Hepatic stellate cell (primary cell): ENCODE measurements at places on chromosomes 5 and 9.

GRCh38 chr5:73947906-73948640 is 322.1 kb downstream of the ARHGEF28 start:
- DNase-seq: no peak

DNA sequence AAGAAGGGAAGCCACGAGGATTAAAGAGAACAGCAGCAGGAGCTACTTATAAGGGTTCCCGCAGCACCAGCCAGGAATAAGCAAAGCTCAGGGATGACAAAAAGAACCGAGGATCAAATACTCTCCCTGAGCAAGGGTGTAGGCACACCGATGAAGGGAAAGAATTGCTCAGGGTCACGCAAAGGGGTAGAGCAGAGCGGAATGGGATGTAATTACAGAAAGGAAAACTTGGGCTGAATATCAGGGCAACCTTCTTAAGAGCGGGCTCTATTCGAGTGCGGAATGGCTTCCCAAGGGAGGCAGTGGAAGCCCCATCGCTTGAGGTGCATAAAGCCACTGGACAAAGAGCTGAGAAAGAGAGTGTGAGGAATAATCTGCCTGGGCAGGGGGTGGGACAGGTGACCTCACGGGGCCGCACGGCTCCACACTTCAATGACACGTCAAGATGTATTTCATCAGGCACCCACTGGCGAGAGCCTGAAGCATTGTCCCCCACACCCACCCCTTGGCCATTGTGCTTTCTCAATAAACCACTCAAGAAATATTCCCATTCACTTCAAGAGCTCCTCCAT is 162.2 kb downstream of the EBF1 start:
- DNase-seq: no peak

GRCh38 chr5:143413958-143414669 is 10.6 kb upstream of the NR3C1 start:
- DNase-seq: no peak

- DNase-seq: no peak
Measured at GRCh38 chr5:156241266-156241665, 85.7 kb upstream of the SGCD start.

DNA sequence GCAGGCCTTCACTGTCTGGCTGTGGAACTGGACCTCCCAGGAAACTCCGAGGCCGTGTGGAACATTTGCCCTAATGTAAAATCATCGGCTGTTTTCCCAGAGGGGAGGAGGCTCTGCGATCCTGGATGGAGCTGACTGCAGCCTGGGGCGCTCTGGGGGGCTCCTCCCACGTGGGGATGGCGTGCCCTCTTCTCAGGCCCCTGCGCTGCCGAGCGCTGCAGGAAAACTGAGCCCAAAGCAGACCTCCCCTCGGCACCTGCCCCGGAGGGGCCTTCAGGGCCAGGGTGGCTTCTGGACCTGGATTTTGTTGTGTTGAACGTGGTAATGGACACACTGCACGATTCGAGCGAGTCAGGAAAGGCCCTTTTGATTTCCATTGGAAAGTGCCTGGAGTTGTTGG is 23.9 kb downstream of the HNRNPH1 start:
- no peak for DNase-seq

GRCh38 chr9:104774831-104775573 is 11.1 kb downstream of the NIPSNAP3B start:
- no peak for DNase-seq

- peak; percentile 21 for DNase-seq
Measured at GRCh38 chr5:89265511-89266179, 382.7 kb upstream of the MEF2C start.

DNA sequence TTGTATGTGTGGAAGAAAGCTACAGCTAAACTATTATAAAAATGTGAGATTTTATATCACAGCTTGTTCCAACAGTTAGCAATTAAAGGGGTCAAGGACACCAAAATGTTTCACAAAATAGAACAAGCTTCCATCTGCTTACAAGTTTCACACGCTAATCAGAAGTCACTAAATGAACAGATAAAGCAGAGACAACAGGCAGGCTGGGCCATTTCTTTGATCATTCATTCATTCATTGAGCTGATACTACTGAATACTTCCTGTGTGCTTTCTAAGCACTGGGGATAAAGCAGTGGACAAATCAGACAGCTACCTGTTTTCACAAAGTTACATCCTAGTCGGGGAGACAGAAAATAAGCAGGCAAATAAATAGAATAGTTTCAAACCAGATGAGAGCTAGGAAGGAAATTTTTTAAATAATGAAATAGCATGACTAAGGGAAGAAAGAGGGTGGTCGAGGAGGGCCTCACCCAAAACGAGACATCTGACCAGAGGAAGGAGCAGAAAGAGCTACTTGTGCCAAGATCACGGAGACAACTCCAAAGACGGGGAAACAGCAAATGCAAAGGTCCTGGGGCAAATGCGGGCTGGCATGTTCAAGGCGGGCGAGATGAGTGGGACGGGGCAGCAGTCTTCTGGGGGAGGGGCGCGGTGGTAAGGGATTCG is 1.2 kb downstream of the MAPK9 start:
- DNase-seq: no peak

DNA sequence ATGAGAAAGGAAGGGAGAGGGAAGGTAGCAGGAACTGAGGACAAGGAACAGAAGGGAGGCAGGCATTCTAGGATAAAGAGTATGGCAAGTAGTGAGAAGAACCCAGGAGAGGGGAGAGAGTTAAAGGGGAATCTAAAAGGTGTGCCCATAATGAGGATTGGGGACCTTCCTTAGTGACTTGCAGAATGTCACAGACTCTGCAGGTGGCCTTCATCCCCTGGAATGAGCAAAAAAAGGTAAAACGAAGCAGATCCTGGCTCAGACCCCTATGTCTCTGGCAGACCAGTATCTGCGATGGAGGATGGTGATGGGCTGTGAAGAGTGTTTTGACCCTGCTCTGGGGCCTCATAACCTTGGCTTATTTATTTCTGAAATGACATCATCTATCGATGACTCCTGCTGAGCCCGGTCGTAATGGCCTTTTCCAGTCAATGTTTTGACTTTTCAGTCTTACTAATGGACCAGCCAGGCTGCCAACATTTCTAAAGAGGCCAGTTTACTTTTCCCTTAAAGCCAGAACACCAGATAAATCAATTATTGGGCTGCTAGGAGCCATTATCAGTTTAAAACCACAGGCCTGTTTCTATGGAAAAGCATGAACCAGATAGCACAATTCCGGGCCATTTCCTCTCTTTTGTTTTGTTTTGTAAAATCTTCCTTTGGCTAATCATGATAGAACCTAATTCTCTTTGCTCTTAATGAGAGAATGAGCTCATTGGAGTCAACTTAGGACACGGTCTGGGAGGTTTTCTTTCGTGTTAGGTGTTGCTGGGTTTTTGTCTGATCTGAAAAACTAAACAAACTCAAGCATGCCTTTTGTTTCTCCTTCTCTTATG is 3.1 kb downstream of the TMOD1 start:
- no peak for DNase-seq

- no peak for DNase-seq
Measured at GRCh38 chr9:136019681-136020060, 58.5 kb upstream of the UBAC1 start.

DNA sequence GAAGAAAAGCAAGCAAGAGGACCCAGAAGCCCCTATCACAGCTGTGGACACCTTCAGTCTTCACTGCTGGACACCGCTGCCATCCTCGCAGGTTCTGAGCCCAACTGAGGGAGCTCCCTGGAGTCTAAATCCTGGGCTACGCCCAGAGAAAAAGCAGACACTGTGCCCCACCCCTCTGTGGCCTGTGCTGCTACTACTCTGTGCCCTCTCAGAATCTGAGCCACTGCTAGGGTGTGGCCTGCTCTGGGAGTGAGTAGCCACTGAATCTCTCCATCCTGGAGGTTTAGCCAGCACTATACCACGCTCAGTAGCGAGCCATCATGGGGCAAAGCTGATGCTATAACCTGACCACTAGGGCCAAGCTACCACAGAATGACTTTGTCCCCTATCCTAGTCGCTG is 338.2 kb downstream of the NPR3 start:
- peak; percentile 27 for DNase-seq

- no peak for DNase-seq
Measured at GRCh38 chr5:96683392-96683791, 21.2 kb downstream of the CAST start.

GRCh38 chr9:94791435-94791834 is 64.9 kb downstream of the AOPEP start:
- no peak for DNase-seq

- no peak for DNase-seq
Measured at GRCh38 chr9:8268881-8269280, 469.3 kb upstream of the DMAC1 start.

DNA sequence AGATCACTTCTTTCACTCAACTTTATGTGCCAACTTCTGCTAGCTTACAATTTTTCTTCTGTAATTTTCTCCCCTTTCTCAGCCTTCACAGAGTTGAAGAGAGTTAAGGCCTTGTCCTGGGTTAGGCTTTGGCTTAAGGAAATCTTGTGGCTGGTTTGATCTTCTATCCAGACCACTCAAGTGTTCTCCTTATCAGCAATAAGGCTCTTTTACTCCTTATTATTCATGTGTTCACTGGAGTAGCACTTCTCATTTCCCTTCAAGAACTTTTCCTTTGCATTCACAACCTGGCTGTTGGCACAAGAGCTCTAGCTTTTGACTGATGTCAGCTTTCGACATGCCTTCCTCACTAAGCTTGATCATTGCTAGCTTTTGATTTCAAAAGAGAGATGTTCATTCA is 86.9 kb upstream of the ALDH1B1 start:
- DNase-seq: no peak

DNA sequence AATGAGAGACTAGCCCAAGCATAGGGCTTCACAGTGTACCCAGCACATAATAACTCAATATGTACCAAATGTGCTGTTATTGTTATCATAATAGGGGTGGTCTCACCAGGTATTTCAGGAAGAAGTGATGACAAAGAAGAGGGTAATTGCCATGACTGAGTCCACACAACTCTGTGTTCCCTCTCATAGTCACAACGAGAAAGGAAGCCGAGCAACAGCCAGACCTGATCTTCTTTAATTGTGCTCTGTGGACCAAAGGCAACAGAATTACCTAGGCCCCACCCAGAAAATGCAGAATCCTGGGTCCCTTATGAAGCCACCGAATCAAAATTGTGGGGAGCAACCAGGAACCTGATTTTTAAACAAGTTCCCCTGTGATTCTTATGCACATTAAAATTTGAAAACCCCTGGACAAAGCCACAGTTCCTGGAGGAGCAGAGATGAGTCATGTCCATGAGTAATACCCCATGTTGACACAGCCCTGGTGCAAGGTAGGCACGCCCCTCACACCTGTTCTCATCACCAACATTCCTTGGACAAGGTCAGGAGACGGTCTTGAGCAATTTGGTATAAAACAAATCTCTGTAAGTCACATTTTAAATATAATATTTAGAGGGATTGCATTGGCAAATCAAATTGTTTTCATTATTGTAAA is 5.2 kb downstream of the FGF1 start:
- peak; percentile 34 for DNase-seq
